ENCODE measurements at places on chromosomes 3 and 15.

DNA sequence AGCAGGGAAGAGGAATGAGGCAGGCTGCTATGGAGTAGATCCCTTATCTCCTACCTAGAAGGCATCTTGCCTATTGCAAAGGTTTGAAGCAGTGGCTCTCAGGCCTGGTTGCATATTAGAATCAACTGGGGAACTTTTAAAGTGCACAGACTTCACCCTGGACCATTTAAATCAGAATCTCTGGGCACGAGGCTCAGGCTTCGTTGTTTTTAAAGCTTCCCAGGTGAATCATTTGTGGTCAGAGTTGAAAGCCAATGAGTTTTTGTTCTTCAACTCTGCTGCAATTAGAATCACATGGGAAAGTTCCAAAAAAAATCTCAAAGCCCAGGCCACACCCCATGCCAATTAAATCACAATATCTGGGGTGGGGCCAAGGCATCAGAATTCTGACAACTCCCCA, 773.1 kb downstream of the AGBL1 start:
- DNase-seq: no peak

DNA sequence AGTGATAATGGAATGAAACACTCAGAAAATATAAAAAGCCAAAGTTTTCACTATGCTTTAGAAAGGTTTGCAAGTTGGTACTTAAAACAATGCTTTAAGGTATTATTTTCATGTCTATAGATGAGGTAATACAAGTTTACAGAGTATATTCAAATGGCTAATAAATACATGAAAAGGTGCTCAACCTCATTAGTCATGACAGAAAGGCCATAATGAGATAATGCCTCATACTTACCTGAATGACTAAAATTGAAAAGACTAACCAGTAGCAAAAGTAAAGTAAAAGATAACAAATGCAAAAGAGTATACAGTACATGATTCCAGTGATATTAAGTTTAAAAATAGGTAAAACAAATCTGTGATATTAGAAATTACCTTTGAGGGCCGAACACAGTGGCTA, 163.8 kb downstream of the SUCLG2 start:
- DNase-seq: no peak

GRCh38 chr3:13415997-13416793, 3.9 kb downstream of the NUP210 start:
- no peak for DNase-seq

- DNase-seq: no peak
Measured at GRCh38 chr15:43544266-43544665, 26.9 kb downstream of the MAP1A start.

DNA sequence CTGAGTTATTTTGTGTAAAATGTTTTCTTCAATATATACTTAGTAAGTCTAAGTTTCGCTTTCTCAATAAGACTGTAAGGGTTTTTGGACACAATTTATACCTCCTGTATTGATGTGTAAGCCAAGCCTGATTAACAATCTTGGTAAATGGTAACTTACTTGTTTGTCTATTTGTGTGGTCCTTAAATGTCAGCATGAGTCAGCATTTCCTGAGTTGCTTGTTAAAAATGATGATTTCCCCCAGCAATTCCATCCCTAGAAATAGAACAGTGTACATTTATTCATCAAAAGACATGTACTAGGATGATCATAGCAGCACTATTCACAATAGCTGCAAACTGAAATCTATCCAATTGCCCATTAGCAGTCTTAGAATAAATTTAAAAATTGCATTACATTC, 53.4 kb upstream of the LRIG1 start:
- DNase-seq: no peak

GRCh38 chr3:194204042-194204987, 68.4 kb downstream of the HES1 start:
- DNase-seq: no peak

- DNase-seq: no peak
Measured at GRCh38 chr15:56156877-56157276, 86.8 kb downstream of the RFX7 start.

GRCh38 chr15:90067181-90067952, 34.9 kb downstream of the IDH2 start:
- DNase-seq: no peak

DNA sequence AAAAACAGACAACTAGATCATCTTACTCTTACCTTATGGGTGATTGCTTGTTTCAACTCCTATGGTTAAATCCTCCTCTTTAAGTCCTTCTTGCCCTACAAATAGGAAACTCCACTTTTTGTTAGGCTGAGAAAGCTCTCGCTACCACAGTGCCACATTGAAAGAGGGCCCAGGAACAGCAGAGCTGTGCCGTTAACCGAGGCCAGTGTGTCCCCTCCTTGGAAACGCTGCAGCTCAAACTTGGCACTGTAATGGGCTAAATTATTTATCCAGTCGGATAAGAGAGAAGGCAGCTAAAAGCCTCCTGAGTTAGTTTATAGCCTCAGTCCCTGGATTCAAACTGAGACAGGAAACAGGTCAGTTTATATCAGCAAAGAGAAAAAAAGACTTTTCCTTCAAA, 46.1 kb downstream of the KBTBD12 start:
- DNase-seq: no peak

GRCh38 chr3:39191773-39192172, 622 bp downstream of the XIRP1 start:
- DNase-seq: no peak

DNA sequence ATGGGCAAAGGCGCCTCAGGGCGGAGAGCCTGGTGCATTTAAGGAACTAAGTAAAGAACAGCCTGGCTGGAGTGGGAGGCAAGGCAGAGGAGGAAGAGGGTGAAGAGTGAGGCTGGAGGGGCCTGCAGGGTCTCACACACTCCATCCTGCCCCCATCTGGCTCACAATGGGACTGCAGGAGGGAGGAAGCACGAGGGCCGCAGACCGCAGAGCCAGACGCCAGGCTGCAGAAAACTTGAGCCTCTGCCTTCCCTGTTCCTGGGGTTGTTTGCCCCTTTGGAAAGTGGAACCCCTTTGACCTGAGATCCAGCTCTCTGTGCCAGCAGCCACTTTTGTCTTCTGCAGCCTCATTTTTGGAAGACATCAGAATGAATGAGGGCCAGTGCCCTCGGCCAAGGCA, 138.0 kb downstream of the SRGAP3 start:
- DNase-seq: no peak

GRCh38 chr3:155646669-155647068, 98.2 kb downstream of the PLCH1 start:
- no peak for DNase-seq
